ENCODE measurements at places on chromosomes 3 and 15. TPM values are rescaled to one million over a fixed set of nuclear protein-coding genes. Genes with fewer than 3 reads are reported as not detected.

DNA sequence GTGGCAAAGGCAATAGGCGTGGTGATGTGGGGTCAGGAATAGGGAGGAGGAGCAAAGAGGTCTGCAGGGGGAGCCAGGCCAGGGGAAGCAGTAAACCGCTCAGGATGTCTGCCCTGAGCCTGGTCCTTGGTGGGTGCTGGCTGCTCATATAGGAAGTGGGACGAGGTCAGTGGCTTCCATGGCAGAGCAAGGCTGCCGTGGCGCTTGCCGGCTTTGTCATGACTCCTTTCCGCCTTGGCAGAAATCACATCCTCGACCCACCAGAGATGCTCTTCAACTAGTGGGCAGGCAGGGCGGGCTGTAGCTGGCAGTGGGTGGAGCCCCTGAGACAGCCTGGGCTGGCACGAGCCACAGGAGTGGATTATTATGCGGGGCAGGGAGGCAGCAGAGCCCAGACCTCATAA, 13.1 kb upstream of the SKOR1 start:
- DNase-seq: no peak

Gene WDR76
- 32.6 TPM for total RNA-seq

Gene EPHB3
- 2.3 TPM for total RNA-seq

Gene GOLGA8S
- total RNA-seq: not detected

Gene SERINC4
- not detected for total RNA-seq

DNA sequence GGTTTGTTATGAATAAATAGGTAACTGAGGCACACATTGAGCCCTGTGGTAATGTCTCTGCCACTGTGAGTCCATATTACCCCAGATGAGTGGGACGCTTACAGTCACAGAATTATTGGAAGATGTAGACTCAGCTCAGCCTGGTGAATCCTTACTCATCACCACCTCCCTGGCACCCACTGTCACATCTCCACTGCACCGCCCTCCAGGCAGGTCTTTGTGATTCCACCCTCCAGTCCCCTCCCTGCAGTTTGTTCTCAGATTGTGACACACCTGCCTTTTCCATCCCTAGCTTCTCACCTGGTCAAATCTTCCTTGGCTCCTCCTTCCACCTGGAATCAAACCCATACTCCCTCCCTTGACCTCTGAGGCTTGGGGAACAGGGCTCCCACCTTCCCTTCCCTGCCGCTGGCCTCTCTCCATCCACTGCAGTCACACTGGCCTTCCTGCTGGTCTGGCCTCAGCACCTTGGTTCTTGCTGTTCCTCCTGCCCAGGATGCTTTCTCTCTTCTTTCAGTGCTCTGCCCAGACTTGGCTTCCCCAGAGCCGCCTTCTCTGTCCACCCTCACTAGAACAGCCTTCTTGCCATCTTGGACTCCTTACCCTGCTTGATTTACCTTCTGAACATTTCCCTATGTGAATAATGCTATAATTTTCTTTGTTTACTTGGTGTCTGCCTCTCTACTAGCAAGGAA, 9.4 kb downstream of the SLC6A20 start:
- DNase-seq: no peak

Gene HTR3E
- total RNA-seq: not detected

DNA sequence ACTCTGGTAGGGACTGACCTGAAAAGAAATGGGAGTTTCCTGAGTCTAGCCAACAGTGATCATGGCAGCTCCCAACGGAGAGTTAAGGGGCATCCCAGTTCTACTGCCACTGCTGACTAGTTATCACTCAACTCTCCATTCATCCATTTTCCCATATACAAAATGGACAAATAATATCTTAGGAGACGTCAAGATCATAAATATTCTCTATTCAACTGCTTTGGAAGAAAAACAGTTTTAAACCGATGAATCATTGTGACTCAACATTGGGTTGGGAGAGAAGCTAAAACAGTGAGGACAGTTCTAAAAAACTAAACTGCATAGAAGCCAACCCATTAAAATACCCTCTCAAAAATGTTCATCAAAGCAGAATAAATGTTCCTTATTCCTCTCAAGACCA, 57.6 kb upstream of the CHRM5 start:
- DNase-seq: no peak

- DNase-seq: no peak
These were observed 4.6 kb downstream of the SPCS1 start for GRCh38 chr3:52710512-52710911.
